ENCODE measurements at places on chromosomes 3 and 15.

DNA sequence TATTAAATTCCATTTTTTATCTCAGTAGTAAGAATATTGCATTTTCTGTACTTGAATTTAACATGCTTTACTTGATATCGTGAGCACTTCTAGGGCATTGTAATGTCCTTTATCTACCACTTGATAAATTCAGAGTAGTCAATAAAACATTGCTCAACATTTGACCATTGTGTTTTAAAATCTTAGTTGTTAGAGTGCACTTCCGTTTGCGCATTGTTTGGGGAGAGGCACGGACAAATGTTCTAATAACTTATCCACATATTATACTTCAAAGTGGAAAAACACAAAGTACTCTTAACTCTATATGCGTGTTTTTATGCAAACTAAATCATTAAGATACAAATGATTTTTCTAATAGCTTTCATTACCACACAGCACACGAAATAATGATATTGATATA, 419 bp downstream of the FAM227B start:
- DNase-seq, result no peak

DNA sequence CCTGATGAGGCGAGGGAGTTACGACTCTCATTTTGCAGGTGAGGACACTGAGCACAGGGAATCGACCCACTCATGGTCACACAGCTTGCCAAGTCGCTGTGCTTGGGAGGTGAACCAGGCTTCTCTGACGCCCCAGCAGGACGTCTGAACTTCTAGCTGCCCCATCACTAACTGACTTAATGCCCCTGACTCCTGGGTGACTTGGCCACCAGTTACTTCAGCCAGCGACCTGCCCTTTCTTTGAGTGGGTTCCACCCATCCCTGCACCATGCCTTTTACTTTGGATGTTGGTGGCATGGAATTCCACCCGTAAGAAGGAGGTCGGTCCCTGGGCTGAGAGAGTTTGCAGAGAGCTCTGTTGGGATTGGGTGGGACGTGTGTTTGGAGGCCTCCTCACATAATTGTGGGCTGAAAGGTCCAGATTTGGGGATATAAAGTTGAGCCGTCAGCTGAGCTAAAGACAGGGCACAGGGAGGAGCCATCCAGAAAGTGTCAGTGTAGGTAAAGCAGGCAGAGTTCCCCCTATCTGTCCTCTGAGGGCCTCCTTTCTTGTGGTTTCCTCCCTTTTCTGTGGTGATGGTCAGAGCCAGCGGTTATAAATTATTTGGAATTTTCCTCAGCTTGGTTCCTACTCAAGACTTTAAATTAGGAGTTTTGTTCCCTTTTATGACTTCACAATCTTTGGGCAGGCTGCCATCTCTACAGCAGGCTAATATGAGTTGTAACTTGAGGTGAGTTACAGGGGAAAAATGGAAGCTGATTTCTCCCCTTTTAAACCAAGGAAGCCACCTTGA, 55.0 kb downstream of the FLNB start:
- no peak for DNase-seq

DNA sequence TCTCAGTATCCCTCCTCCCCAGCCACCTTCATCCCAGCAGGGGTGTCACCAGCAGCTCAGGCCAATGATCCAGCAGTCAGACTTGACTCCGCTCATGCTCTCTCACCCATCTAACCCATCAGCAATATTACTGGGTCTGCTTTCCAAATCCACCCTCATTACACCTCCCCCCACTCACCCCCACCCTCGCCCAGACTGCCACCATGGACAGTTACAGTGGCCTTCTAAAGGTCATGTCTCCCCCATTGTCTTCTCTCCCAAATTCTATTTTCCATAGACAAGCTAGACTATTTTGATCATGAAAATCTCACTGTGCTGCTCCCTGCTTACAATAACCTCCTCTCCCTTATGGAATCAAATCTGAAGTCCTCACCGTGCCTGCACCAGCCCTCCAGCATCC, 156.0 kb downstream of the TJP1 start:
- DNase-seq, result no peak

DNA sequence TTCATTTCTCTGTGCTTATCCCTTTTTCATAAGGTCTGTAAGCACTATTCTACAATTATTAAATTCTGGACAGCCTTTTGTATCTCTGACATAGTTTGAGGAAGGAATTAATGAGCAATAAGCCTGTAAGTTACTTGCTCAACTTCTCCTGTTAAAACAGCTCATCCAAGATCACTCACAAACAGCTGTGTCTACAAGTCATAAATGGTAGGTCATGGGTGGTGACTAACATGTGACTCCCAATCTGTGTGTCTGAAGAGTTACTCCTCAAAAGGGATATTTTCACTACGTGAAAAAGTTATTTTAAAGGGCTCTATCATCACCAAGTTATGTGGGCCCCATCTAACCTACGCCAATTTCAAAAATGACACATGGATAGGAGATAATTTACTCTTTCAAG, 145.2 kb upstream of the CBLB start:
- no peak for DNase-seq

DNA sequence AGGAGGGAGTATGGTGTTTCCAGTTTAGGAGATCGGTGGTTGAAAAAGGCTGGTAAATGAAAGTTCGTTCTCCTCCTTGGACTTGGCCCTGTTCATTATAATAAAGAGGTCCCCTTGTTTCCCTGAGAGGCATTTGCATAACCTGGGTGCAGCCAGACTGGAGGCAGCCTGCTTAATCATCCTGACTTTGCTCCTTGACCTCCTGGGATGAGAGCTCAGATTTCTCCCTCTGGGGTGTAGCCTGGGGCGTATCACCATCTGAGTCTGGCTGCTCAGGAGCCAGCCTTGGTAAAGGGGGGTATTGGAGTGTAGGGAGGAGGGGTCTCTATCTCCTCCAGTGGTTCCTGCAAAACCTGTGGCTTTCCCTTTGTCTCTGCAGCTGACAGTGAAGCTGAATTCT, 21.3 kb upstream of the ACAD9 start:
- DNase-seq, result no peak

Measured in NCI-H510A (cell line).